ENCODE measurements at places on chromosomes 12 and 14.
A peak's percentile ranks its signal among the peaks of the same experiment; 100 is the strongest.

DNA sequence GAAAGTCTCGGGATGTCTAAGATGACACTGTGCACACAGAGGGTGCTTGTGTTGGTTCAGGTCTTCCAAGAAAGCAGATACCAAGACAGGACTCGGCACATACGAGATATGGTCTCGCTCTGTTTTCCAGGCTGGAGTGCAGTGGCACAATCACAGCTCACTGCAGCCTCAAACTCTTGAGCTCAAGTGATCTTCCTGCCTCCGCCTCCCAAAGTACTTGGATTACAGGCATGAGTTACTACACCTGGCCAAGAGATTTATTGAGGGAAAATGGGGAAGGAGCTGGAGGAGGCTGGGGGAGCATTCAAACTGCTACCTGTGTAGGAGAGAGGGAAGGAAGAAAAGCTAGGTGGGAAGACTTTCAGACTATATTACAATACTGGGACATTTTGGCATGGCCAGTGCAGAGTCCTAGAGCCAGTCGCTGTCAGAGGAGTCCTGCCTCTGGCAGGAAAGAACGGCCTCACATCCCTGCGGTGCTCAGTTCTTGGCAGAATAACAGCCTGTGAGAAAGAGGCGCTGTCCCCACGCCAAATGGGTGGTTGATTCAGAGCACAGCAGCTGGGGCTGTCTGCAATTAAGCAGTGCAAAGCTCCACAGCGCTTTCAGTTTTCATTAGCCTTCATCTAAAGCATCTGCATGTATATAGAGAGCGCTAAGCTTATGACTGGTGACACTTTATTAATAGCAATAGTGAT, 18.3 kb downstream of the SLC17A8 start:
- no peak for DNase-seq

DNA sequence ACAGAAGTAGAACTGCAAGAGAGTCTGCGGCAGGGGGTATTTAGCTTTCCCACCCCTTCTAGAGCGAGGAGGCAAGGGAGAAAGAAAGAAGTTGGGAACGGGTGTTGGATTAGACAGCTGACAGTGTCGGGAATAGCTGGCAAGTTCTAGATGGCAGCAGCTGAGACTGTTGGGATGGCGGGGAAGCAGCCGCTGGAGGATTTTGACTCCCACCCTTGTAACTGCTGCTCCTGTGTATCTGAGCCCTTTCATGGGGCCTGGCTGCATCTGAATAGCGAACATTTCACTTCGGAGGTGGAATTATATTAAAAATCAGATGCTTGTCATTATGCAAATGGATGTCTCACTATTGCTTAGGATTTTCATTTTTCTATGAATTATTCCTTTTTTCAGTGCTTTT, 104.6 kb downstream of the AACS start:
- no peak for DNase-seq

DNA sequence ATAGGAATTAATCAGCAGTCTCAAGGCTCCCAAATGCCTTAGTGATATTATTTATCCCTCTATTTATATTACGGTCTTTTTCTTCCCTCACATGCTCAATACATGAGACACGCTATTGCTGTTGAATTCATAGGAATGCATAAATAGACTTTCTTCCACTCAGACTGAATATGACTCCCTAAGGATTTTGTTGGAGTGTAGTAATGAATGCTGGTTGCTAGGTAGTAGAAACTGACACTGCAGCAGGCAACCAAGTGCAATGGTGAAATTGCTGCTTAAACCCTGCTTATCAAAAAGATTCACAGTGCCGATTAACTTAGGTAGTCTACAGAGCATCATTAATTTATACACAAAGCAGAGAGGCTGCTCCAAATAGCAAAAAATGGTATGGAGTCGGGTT, 168.2 kb downstream of the KCNC2 start:
- DNase-seq, result no peak

DNA sequence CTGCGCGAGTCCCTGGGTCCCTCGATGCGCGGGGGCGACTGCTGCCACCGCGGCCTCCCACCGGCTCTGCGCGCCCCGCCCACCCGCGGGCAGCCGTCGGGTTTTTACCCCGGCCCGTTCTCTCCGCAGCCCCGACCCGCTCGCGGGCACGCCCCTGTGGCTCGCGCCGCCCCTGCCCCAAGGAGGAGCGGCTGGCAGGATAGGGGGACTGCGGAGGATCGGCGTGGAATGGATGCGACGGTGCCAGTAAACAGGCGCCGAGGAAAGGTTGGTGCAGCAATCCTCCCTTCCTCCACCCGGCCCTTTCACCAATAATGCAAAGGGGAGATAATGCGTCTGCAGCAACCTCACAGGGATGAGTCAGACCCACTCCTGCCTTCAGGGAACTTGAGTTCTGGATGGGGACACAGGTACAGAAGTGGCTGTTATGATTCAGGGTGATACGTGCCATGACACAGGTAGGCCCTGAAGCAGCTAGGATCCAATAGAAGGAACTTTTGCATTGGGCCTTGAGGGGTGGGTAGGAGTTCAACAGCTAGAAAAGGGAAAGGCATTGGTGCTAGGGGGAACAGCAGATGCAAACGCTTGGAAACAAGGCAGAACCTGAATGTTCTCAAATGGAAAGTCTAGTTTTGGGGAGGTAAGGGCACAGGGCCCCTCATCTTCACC, 554 bp upstream of the DEGS2 start:
- no peak for DNase-seq

GRCh38 chr12:21656905-21657325, 727 bp downstream of the LDHB start:
- peak; percentile 83 for DNase-seq

GRCh38 chr14:93963692-93964091, 12.7 kb downstream of the ASB2 start:
- no peak for DNase-seq

GRCh38 chr12:90064852-90065801, 356.5 kb upstream of the ATP2B1 start:
- DNase-seq, result no peak

- peak; percentile 37 for DNase-seq
These were observed 244.8 kb downstream of the DACT1 start for GRCh38 chr14:58882577-58883018.

GRCh38 chr12:27524839-27525753, 1.1 kb downstream of the PPFIBP1 start:
- peak; percentile 47 for DNase-seq

- no peak for DNase-seq
These were observed 160.0 kb downstream of the CALM1 start for GRCh38 chr14:90556666-90557450.

DNA sequence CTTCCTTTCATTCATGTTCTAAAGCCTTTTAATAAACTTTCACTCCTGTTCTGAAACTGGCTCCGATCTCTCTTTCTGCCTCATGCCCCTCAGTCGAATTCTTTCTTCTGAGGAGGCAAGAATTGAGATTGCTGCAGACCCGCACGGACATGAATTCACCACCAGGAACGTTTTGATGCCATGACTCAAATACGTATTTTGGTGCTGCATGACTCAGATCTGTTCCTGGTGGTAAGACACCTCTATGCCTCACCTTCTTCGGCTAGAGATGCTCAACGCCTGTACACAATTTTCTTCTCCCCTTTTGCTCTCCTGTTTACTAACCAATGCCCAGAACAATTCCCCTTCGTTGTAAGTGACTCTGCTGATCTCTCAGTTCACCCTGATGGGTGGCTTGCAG, 52.0 kb upstream of the RIMBP2 start:
- no peak for DNase-seq

GRCh38 chr12:46825591-46826414, at the start of gene SLC38A4:
Gene SLC38A4 (minus strand): TSS chr12:46825997. CDS start chr12:46793071, 32,926 bp downstream.
- no peak for DNase-seq

DNA sequence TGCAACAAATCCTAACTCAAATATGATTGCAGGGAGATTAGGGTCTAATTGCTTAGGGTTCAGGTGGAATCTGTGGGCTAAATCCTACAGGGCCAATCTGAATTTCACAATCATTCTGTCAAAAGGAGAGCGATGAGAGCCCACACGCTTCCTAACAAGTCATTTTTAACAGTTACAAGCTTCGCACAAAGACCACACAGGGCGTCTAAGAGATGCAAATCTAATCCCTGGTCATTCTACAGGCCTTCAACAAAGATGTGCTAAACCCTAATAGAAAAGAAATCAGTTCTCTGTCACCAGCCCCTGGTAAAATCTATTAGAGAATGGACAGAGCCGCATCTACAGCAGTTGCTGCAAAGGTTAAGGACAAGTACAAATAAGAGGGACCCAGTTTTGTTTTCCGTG, 15.3 kb downstream of the NKX2-1 start:
- DNase-seq, result no peak

DNA sequence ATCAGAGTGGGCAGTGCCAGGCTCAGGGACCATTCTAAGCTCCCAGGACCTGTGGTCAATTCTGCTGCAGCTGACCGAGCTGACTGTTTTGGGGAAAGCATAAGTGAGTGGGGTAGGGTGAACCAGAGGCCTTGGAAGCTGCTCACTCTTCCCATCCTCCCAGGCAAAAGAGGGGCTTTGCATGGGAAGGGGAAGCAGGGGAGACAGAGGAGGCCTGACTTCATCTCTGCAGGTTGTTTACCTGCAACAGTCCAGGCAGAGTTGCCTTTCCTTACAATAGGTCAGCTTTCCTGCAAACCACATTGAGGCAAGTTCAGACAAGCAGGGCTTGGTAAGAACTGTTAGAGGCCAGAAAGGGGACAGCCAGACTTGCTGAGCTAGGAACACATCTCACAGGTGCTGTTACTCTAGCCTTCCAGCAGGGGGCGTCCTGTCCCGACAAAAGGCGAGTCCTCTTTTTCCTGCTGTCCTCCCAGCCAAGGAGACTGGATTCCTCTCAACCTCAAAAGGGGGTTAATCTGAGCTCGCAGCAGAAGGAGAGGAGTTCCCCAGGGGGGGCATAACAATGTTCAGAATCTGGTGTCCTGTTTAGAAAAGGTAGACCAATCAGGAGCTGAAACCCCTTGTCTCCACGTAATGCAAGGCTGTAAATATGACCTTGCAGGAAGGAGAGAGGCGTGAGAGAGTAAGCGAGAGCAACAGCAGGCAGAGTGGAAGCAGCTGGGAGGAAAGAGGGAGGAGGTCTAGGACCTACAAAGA, 4.3 kb upstream of the DHRS2 start:
- peak; percentile 69 for DNase-seq

DNA sequence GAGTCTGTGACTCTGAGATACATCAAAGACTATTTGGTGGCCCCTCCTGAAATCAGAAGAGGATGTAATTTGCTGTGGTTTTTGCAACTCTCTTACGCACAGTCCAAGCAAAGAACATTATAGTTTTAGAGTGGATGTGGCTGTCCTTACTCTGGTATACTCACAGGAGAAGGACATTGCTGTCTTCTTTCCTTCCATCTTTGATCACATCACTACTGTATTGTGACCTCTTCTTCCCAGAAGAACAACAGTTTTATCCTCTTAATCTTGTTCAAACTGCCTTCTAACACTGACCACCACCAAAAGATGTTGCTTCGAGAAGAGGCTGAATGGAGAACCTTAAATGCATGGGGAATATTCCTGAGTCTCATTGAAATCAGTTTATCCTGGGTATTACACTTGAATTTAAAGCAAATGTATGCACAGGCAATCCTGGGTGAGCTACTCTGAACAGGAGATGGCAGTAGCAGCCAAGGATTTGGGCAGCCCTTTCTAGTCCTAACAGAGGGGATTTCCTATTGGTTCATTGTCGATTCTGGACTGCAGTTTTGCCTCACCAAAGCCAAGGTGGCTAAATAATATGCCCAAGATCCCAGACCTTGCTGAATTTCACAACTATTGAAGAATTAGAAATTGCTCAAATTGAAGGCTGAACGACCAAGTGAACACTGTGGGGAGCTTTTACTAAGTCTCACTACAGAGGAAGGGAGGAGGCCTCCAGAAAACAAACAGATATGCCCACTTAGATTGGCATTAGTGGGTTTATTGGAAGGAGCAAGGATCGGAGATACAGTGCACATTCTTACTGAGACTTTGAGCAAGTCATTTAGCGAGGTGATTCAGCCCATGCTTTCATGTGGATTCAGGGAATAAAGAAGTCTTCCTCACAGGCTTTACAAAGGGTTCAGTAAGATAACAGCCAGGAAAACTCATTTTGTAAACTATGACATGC, 282.8 kb downstream of the PAWR start:
- DNase-seq, result peak; percentile 44

- no peak for DNase-seq
These were observed 273.9 kb upstream of the RTL1 start for GRCh38 chr14:101177301-101177971.

- DNase-seq, result no peak
These were observed 148.9 kb downstream of the CRADD start for GRCh38 chr12:93825931-93826555.

DNA sequence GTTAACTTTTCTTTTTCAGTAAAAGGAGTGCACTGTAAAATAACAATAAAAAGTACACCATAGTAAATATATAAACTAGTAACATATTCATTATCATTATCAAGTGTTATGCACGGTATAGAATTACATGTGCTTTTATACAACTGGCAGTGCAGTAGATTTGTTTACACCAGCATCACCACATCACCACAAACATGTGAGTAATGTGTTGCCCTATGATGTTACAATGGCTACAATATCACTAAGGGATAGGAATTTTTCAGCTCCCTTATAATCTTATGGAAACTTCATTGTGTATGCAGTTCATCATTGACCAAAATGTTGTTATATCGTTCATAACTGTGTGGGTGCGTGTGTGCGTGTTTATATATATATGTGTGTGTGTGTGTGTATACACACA, 23.5 kb upstream of the NEDD1 start:
- DNase-seq, result no peak

DNA sequence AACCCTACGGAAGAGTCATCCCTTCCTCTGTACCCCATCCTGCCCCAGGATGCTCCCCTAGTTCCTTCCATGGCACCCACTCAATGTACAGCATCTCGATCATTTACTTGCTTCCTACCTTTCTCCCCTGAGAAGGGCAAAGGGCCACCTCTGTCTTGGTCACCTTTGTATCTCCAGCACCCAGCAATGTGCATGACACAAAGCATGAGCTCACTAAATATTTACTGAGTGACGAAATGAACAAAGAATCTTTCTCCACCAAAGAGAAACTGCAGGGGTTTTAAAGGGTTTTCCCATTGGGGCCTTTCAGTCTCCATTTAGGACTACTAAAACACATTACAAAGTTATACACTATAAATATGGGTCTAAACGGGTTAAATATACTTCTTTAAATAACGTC, 30.6 kb downstream of the ATG14 start:
- DNase-seq, result no peak

- DNase-seq, result no peak
These were observed 49.7 kb downstream of the MARK3 start for GRCh38 chr14:103434868-103435442.

DNA sequence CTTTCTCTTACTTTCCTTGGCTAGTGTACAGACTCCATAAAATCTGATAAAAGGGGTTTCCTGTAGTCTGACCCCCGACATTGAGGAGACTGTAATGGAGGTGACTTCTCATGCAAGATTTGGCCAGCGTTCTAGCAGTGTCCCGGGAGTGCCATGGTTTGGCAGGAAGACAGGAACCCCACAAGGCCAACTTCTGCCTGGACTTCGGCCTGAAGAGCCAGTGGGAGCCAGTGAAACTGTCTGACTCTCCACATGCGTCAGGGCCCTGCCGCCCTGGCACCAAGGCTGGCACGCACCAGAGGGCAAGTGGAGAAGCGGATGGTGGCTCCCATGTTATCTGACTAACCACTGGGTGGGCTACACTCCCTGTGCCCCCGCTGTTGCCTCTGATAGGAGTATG, 70.5 kb downstream of the TMEM260 start:
- DNase-seq, result no peak

- no peak for DNase-seq
These were observed 286.4 kb upstream of the AMIGO2 start for GRCh38 chr12:47366157-47366556.

Data from NB4 (cell line).